Activated T-helper 2 cell treated with anti-CD3 and anti-CD28 coated beads, Interferon-gamma antibody, Interleukin-2, Interleukin-4, amounts not matched to agents 10 μg/mL and 5 μg/mL and 100 μg/mL, durations not matched to agents 14 hours and 24 hours and 36 hours (primary cell): ENCODE measurements at places on chromosomes 7 and 10. TPM values are rescaled to one million over a fixed set of nuclear protein-coding genes. Genes with fewer than 3 reads are reported as not detected.

ECHDC3 gene
- 0.23 TPM in 1 of 2 replicates, not detected in the other for total RNA-seq

SPDYE9 gene
- total RNA-seq: not detected in 2 replicates

LHFPL3 gene
- total RNA-seq: not detected in 2 replicates

CALML3 gene
- total RNA-seq: not detected in 2 replicates

OR2A1 gene
- total RNA-seq: not detected in 2 replicates

ITGA8 gene
- total RNA-seq: not detected in 2 replicates

CUZD1 gene
- total RNA-seq: 2.5 and 2.9 TPM in 2 replicates

PNLIPRP2 gene
- total RNA-seq: not detected in 2 replicates
